ENCODE measurements at places on chromosomes 12 and 14.

DNA sequence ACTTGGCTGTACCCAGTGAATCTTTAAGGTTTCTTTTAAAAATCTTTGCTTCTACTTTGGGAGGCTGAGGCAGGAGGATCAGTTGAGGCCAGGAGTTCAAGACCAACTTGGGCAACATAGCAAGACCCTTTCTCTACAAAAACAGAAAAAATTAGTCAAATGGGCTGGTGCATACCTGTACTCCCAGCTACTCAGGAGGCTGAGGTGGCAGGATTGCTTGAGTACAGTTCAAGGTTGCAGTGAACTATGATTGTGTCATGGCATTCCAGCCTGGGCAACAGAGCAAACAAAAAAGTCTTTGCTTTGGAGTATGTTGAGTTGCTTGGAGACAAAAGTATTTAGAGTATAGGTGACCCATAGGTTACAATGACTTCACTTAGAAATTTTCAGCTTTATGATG lies 6.2 kb upstream of the DDX55 start:
- DNase-seq: no peak

- no peak for DNase-seq
These were observed 226.6 kb upstream of the EGLN3 start for GRCh38 chr14:34177466-34177865.

GRCh38 chr14:64266239-64266638 lies 27.9 kb downstream of the ESR2 start:
- DNase-seq: no peak

GRCh38 chr14:76115010-76115422 lies 36.7 kb upstream of the GPATCH2L start:
- no peak for DNase-seq

DNA sequence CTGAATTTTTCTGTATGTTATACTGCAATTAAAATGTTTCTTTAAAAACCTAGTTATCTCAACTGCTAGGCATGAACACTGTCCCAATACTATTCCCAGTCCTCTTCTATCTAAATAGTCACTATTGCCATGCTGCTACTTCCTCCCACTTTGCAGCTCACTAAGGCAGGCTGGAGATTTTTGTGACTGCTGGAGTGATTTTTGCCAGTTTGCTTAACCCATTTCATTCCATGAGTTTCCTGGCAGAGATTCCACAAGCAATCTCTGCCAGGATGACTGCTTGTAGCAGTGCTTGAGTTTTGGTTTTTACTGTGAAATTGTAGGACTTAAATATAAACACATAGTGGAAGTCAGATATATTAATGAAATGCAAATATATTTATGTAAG lies 80.8 kb downstream of the BHLHE41 start:
- no peak for DNase-seq

DNA sequence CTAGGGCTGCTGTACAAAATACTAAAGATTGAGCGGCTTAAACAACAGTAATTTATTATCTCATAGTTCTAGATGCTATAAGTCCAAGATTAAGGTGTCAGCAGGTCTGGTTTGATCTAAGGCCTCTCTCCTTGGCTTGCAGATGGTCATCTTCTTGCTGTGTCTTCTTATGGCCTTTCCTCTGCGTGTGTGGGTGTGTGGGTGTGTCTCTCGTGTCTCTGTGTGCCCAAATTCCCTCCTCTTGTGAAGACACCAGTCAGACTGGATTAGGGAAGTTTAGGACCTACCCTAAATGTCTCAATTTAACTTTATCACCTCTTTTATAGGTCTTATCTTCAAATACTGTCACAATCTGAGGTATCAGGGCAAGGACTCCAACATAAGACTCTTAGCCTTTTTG lies 28.3 kb downstream of the DDHD1 start:
- no peak for DNase-seq

- no peak for DNase-seq
These were observed 16.9 kb downstream of the PLEKHD1 start for GRCh38 chr14:69501423-69501838.

- no peak for DNase-seq
These were observed 488.9 kb downstream of the MDGA2 start for GRCh38 chr14:47186486-47186885.

DNA sequence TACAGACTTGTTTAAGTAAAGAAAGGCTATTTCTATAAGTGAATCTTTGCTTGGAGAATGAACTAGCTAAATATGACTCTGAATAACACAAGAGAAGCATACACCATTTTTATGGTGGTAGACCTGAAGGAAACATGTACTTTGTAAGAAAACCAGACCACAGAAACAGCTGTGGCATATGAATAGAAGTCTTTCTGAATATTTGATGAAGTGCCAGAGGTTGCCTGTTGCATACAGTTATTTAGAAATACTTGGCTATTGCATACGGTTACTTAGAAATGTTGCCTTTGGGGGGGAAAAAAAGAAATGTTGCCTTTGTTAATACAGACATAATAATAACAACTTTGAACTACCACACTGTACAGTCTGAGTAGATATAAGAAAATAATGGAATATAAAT lies 16.8 kb upstream of the LEMD3 start:
- DNase-seq: no peak

DNA sequence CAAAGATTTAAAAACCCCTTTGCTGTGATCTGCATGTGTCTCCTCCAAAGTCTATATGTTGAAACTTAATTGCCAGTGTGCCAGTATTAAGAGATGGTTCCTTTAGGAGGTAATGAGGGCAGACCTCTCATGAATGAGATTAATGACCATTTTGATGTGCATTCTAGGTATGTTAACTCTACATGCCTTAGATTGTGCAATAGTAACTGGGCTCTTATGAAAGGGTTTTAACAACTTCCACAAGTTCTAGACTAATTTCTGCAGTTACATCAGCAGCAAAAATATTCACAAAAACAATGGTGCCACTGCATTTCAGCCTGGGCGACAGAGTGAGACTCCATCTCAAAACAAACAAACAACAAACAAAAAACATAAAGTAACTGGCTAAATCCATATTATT lies 3.8 kb upstream of the TAS2R10 start:
- DNase-seq: no peak

- DNase-seq: no peak
These were observed 68.1 kb downstream of the ANO4 start for GRCh38 chr12:100862676-100863075.

GRCh38 chr12:70006619-70006973 lies 181.6 kb downstream of the MYRFL start:
- DNase-seq: no peak

DNA sequence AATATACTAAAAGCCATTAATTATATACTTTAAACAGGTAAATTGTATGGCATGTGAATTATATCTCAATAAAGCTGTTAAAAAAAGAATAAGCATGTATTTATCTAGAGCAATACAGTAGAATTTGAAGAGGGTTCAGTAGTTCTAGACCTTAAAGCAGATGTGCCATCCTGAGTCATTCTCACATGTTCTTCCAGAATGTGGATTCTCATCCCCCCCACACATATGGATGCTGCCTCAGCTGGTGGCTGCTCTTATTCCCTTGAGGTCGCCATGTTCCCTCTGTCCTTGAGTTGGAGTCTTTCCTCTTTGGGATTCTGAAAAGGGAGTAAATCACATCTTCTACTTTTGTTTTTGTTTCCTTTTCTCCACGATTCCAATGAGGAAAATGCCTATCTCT lies 321.3 kb downstream of the AEBP2 start:
- DNase-seq: no peak

- DNase-seq: no peak
These were observed 124.4 kb downstream of the SLC38A4 start for GRCh38 chr12:46701356-46701755.

GRCh38 chr12:72502546-72502945 lies 230.4 kb downstream of the TRHDE start:
- no peak for DNase-seq

- no peak for DNase-seq
These were observed 266.3 kb downstream of the ZFP36L1 start for GRCh38 chr14:68526512-68527091.

- no peak for DNase-seq
These were observed 82.2 kb downstream of the DAD1 start for GRCh38 chr14:22506778-22507351.

DNA sequence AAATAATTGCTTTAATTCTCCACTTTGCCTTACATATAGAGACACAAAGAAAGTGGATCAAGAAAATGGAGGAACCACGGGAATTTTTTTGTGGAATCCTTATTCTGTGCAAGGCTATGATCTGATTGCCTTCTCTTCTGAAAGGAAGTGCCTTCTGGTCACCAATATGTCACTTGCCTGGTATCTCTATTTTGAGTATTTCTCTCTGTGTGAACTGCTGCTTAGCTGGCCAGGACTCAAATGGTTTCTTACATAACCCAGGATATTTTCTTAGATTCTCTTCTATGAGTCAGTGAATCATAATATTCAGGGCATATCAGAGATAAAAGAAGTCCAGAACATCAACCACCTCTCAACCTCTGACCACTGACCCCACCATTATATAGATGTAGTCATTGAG lies 156.1 kb downstream of the DIO2 start:
- DNase-seq: no peak

GRCh38 chr12:56333197-56333678 lies 562 bp downstream of the PAN2 start:
- DNase-seq: no peak

DNA sequence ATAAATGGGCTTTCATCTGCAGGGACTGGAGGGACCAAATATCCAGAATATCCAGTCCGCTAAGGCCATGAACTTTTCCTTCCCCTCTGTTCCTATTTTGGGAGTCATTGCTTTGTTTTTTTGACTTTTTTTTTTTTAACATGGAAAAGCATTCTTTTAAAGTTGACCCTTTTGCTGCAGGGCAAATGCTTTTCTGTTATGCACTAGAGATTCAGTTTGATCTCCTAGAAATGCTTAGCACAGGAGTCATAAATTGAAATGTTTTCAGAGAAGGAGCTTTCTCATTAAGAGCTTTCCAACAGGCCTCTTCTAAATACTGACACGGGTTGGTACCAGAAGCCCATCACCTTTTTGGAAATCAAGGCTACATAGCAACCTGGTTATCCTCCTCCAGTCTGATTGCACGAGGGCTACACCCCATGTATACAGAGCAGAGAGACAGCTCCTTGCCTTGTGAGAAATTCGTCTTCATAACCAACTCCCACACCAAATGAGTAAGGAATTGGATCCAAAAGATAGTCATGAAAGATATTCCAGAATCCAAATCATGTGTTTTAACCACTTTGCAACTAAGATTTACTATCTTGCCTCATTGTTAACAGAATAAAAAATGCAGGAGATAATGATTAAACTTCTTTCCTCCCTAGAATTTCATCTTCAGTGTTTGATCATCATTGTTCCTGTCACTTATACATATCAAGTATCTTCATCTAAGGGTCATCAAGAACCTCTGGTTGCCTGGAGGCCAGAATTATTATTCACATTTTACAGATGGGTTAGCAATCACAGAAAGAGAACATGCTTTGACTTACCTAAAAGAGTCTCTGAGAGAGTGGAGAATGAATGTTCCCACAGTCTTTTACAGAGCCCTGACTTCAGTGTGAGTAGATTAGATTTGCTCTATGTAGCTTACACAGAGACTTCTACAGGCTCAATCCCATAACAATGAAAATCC lies 389.4 kb downstream of the ZFP36L1 start:
- no peak for DNase-seq

DNA sequence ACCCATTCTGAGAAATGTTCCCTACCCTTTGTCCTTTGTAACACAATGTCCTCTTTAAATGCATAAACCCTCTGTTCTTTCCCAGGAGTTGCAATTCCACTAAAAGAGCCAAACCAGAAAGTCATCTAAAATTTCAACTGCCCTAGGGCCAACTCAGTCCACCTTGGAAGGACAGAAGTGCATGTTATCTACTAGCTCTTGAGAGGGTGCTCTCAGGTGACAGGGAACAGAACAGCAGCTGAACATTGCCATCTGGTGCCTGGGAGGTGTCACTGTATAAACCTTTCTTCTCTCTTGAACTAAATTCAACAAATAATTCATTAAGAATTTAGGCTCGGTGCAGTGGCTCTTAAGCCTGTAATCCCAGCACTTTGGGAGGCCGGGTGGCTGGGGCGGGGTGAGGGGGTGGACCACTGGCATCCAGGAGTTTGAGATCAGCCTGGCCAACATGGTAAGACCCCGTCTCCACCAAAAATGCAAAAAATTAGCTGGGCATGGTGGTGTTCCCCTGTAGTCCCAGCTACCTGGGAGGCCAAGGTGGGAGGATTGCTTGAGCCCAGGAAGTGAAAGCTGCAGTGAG lies 10.3 kb upstream of the FERMT2 start:
- no peak for DNase-seq

DNA sequence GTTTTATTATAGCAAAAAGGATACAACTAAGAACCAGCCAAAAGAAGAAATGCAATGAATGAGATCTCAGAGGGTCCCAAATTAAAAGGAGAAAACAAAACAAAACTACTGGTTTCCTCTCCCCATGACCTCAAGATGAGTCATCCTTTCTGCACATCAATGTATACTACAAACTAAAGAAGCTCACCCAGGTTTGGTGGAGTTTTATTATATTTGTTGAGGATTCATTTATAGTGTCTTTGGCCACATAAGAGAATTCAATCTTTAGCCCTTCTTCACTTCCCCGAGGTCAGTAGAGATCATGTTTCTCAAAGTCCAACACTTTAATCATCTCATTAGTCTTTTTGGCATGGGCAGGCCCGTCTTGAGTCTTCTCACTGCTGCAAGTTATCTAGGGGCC lies 210.6 kb downstream of the SLC6A15 start:
- no peak for DNase-seq

DNA sequence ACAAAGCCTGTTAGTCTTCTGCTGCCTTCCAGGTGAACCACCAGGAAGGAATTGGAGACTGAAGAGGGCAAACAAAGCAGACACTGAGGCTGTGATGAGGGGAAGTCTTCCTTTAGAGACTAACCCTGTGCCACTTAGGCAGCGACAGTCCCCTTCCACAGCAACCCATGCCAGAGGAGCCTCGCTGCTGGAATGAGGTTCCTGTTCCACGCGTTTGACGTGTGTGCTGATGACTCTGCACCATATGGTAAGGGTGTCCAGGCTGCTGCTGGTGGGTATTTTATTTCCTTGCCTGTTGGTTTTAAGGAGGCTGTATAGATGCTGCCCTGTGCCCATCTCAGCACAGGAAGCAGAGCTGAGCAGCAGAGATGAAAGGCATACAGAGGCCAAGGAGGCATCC lies 361.9 kb upstream of the FKBP4 start:
- no peak for DNase-seq

DNA sequence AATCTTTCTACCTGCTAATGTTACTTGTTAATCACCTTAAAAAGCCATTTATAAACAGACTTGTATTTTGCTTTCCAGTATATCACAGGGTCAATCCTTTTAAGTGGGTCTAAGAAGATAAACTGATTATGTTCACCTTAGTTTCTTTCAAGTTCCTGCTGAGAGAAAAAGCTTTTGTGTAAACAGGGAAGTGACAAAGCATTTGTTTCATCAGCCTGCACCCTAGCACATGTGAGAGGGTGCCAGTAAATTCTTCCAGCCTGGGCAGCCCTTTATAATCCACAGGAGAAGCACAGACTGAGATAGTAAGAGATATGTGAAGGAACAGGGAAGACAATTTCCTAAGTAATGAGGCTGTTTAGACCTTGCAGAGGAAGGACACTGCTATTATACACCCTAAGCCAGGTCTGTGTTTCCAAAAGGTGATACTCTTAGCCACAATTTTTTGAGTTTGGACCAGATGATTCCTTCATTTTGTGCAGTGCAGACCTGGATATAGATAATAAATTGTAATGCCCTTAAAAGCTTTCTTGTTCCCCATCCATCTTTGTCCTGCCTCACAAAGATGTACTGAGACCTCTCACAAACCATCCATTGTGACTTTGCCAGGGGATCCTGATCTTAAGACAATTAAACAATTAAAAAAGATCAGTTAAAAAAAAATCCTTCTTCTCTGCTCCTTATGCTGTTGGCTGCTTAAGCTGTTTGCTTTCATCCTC lies 150.7 kb downstream of the KTN1 start:
- DNase-seq: no peak
